Fibroblast of lung (primary cell): ENCODE measurements at places on chromosomes 1 and 21.

- DNase-seq: no peak
Observed at GRCh38 chr1:40932006-40932405, 47.5 kb upstream of the CTPS1 start.

- DNase-seq: no peak
Observed at GRCh38 chr1:246690100-246690499, 34.1 kb upstream of the SCCPDH start.

DNA sequence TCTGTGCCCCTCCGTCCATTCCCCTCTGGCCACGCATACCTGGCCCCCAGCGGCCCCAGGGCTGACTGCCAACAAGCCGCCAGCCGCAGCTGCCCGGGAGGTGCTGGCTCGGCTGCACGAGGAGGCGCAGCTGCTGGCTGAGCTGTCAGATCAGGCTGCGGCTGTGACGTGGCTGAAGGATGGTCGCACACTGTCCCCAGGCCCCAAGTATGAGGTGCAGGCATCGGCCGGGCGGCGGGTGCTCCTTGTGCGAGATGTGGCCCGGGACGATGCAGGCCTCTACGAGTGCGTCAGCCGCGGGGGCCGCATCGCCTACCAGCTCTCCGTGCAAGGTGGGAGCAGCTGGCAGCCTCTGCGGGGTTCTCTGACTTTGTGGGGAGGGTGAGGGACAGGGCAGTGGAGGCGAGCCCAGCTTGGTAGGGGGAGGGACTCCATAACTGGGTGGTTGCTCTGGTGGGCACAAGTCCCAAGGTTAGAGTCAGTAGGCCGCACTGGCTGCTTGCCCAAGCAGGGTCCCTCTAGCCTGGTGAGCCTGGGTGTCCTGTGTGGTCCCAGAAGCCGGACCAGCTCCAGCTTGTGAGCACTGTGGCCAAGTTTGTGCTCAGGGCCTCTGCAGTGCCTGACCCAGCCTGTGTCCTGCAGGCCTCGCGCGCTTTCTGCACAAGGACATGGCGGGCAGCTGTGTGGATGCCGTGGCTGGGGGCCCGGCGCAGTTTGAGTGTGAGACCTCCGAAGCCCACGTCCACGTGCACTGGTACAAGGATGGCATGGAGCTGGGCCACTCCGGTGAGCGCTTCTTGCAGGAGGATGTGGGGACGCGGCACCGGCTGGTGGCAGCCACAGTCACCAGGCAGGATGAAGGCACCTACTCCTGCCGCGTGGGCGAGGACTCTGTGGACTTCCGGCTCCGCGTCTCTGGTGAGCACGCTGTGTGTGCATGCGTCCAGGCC is 8.8 kb downstream of the OBSCN start:
- no peak for DNase-seq

- no peak for DNase-seq
Observed at GRCh38 chr1:4972761-4973320, 318.4 kb downstream of the AJAP1 start.

GRCh38 chr21:42453224-42453985 is 42.6 kb downstream of the RSPH1 start:
- no peak for DNase-seq

GRCh38 chr1:43549921-43550597 is 19.4 kb downstream of the PTPRF start:
- DNase-seq: no peak

- DNase-seq: no peak
Observed at GRCh38 chr1:219945795-219946194, 17.4 kb upstream of the SLC30A10 start.

DNA sequence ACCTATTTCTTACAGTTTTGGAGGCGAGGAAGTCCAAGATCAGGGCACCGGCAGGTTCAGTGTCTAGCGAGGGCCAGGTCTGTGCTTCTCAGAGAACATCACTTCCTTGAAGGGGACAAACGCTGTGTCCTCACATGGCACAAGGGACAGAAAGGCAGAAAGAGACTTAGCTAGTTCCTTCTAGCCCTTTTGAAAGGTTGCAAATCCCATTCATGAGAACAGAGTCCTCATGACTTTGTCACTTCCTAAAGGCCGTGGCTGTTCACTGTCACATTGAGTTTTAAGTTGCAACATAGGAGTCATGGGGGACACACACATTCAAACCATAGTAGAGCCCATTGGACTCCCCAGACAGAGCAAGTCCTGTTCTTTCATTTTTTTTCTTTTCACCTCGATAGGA is 27.4 kb downstream of the PER3 start:
- no peak for DNase-seq

DNA sequence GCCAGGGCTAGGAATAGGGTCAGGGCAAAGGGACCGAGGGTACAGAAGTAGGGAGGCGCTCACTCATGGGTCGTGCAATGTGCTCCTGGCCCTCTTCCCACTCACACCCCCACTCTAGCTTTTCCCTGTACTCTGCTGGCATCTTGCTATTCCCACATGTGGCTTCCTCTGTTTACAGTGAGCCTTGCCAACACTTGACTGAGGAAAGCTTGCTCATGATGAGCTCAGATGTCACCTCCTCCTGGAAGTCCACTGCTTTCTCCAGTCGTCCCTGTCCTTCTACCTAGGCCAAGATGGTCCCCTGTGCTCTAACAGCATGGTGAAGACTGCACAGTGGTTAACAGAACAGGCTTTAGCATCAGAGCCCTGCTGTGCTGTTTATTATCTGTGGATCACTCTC is 8.0 kb upstream of the RIMS3 start:
- no peak for DNase-seq
